T-helper 17 cell (primary cell): ENCODE measurements at places on chromosomes 16 and 17.

DNA sequence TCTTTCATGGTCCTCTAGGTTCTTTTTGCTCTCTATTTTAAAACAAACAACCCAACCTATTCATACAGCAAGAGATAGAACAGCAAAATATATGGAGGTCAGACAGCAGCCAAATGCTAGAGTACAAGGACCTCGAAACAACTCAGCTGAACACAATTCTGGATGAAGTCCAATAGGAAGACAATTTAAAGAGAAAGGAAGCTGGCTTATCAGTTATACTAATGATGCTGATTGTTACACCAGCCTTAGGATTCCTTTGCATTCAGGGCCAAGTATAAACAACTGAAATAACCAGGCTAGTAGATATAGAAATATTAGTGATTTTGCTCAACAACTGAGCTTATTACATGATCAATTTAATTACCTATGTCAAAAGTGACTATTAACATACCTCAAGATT, 2.5 kb downstream of the SSH2 start:
- no peak for DNase-seq

- peak; percentile 47 for DNase-seq
Observed at GRCh38 chr17:49217651-49218413, 7.3 kb downstream of the ABI3 start.

GRCh38 chr17:50815400-50815799, 20.0 kb upstream of the WFIKKN2 start:
- DNase-seq: no peak

GRCh38 chr16:71867939-71868338, 16.0 kb downstream of the ZNF821 start:
- DNase-seq: no peak

DNA sequence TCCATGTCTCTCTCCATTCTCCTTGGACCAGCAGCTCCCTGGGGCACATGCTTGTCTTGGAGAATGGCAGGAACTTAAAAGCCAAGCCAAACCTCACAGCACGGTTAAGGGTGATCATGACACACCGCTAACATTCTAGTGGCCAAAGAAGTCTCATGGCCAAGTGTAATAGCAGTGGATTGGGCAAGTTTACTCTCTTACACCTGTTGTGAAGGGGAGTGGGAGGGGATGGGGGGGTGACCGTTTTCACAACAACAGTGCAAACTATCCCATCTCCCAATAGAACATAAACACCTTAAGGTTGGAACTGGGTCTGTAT, 37.7 kb upstream of the MEOX1 start:
- no peak for DNase-seq

DNA sequence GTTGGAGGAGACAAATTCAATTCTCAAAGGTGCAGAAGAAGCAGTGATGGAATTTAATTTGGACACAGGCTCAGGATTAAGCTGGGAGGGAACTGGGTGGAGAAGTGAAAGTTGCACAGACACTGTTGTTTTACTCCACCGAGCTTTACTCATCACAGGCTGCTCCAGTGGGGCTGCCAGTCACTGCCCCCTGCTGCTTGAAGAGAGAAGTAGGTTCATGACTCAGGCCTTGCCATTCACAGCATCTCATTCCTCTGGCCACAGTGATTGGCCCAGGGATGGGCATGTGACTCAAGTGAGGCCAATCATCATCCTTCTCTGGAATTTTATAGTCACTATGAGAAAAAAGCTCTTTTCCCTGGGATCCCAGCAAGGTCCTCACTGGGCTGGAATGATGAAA, 11.8 kb downstream of the GNAO1 start:
- DNase-seq: peak; percentile 25

DNA sequence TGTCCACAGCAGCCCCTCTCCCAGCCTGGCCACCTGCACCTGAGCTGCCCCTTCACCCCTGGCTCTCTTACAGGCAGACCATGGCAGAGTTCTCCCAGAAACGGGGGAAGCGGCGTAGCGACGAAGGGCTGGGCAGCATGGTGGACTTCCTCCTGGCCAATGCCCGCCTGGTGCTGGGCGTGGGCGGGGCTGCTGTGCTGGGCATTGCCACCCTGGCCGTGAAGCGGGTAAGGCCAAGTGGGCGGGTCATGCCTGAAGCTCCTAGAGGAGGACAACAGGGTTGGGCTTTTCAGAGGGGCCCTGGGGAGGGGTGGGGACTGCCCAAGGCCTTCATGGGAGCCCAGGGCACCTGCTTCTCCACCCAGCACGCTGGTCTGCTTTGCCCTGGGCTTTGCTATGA, 2.2 kb downstream of the MIEF2 start:
- no peak for DNase-seq

DNA sequence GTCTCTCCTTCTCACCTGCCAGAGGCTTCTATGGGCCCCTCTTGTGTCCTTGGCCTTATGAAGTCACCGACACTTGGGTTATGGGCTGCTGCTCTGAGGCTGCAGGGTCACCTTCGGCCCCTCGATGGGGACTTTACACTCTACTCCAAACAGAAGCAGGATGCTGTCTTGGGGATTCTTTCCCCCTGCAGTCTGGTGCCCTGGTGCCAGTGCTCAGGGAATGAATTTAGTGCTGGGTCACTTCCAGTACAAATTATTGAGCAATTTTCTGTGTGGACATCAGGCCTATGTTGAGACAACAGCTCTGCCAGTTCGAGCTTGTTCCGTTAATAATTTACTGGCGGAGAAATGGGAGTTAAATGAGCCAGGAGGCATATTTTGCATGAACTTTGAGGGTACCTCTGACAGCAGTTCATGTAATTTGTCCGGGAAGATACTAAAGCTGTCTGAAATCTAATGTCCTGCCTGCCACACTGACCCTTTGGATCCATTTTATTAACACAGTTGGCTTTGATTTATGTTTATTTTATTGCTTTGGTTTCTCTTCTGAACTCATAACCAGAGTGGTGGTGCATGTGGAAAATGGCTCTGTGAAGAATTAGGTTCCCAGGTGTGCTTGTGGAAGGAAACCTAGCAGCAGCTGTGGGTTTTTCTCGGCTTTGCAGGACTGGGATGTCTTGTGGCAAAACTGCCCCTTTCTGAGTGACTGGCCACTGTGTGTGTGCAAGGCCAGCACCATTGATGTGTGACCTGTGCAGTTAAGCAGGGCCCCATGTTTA, 34.1 kb upstream of the DHX8 start:
- DNase-seq: no peak

GRCh38 chr17:8020776-8021564, 17.9 kb upstream of the ALOX15B start:
- DNase-seq: no peak

DNA sequence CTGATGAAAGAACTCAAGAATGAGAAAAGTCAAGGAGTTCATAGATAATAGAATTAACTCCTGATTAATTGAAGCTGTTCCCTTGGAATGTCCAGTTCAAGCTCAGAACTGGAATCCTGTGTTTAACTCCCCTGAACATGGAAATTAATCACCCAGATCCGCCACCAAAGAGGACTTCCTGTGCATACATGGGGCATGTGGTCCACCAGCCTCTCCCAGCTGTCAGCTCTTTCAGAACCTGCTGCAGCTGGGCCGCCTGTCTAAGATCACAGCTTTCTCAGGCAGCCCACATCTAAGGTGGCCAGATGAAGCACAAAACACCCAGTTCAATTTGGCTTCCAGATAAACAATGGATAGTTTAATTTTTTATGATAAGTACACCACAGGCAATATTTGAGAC, 203.7 kb upstream of the COX10 start:
- no peak for DNase-seq

GRCh38 chr17:3593384-3593783, 15.8 kb downstream of the TRPV1 start:
- DNase-seq: no peak

- peak; percentile 6 for DNase-seq
Observed at GRCh38 chr17:80947200-80947940, 44.3 kb upstream of the CHMP6 start.

- no peak for DNase-seq
Observed at GRCh38 chr17:50589095-50589705, 28.7 kb downstream of the CACNA1G start.

DNA sequence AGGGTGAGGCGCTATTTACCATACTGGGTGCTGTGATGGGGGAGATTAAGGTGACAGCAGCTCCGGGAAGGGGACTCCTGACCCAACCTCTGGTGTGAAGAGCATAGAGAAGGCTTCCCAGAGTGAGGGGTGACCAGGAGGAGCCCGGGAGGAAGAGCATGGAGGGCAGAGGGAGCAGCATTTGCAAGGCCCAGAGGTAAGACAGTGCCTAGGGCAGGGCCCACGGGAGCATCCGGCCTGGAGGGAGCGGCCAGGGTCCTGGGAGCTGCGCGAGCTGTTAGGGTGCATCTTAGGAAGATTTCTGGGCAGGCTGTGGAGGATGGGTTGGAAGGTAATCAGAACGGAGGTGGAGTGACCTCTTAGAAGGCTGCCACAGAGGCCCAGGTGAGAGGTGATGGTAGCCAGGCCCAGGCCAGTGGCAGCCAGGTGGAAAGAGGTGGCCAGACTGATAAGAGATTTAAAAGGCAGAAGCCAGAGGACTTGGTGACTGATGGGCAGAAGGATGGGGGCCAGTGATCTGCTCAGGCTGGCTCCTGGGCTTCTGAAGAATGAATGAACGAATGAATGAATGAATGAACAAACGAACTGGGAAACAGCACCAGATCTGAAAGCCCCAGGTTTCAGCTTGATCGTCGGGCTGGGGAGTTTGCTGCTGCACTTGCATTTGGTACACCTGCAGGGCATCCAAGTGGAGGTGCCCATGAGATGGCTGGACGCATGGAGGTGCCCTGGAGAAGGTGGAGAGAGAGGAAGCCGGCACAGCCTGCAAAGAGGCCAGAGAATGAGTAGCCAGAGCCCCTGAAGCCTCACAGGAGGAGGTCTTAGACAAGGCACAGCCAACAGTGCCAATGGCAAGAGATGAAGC, 13.0 kb upstream of the TMEM92 start:
- no peak for DNase-seq

DNA sequence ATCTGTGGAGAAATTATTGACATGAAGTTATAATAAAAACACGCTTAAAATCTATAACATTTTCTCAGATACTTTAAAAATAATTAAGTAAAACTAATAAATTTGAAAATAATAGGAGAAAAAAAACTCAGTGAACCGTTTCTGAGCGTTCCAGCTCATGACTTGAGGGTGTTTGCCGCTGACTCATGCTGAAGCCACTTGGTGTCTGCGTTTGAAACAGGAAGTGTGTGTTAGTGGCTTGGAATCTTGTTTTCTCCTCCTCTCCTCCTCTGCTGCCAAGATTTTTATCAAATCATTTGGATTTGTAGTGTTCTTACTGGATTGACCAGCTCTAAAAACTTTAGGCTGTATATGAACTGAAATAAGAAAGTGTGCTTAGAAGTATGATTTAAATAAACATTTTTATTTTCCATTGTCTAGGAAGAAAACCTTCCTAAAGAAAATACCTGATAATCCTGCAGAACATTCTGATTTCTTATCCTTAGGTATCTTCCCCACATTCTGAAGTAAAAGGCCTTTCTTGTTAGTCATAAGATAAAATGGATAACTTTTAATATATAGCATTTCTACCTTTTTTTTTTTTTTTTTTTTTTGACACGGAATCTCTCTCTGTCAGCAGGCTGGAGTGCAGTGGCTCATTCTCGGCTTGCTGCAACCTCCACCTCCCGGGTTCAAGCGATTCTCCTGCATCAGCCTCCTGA, 30.8 kb downstream of the USP10 start:
- no peak for DNase-seq

DNA sequence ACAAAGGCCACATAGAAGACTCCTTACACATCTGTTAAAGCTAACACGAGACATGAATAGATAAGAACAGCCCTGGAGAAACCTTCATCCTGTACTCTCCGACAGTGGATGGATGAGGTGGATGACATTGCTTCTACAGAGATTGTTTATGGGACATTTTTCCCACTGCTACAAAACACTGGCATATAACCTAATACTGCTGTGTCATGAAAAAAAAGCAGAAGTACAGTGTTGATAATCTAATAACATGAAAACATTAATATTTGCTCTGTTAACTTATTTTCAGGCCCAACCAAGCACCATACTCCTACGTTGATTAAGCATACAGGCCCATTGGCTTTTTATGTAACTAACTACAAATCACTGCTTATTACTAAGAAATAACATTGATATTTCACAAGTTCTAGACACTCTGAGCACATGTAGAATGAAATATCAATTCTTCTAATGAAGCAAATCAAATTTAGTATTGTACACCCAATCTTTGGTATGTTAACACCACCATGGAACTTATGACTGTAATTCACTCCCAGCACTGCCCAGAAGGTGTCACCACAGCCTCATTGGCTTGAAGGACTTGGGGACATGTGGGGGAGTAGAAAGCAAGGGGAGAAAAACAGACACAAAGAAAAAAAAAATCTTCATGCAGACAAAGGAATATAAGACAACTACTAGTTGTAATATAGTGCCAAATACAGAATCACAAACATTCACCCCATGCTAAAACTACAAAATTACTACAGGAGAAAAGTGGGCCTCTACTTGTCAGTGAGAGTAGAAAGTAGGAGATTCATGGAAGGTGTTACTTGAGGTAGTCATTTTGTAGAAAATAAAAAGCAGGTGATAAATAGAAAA, 330.0 kb upstream of the PMFBP1 start:
- DNase-seq: no peak

DNA sequence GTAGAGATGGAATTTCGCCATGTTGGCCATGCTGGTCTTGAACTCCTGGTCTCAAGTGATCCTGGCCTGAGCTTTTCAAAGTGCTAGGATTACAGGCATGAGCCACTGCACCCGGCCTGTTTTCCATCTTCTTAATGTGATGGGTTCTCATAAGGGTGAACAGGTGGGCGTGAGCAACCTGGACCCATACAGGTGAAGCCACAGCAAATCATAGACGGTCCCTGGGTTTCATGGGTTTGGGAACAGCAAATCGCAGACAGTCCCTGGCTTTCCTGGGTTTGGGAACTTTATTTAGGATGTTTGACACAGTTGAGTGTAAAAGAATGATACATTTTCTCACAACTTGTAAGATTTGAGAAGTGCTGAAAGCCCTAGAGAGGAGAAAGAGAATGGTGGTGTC, 12.9 kb upstream of the MEIOB start:
- DNase-seq: no peak

DNA sequence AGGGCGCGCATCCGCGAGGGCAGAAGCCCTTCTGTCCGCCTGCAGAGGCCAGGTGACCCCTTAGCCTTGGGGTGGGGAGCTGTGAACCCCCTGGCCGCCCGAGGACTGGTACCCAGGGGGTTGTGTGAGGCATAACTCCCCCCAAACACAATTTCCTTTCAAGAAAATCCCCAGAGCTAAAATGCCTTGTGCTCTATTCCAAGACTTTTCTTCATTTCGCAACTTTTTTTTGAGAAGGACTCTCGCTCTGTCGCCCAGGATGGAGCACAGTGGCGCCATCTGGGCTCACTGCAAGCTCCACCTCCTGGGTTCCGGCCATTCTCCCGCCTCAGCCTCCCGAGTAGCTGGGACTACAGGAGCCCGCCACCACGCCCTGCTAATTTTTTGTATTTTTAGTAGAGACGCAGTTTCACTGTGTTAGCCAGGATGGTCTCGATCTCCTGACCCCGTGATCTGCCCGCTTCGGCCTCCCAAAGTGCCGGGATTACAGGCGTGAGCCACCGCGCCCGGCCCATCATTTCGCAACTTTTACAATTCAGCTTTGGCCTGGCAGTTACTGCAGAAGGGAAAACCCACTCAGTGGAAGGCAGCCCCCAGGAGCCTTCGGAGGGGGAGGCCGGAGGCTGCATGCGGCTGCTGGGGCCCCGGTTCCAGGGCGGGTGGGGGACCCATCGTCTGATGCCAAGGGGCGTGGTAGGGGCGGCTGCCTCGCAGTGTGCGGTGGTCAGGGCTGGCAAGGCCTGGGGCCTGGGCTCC, 963 bp upstream of the APRT start:
- no peak for DNase-seq

- DNase-seq: no peak
Observed at GRCh38 chr17:57859601-57860413, 10.0 kb upstream of the MRPS23 start.

- DNase-seq: no peak
Observed at GRCh38 chr17:49053171-49053829, 56.1 kb downstream of the IGF2BP1 start.
